Activated CD8-positive, alpha-beta memory T cell treated with anti-CD3 and anti-CD28 coated beads for 48 hours (primary cell): ENCODE measurements at places on chromosomes 3 and 15.

DNA sequence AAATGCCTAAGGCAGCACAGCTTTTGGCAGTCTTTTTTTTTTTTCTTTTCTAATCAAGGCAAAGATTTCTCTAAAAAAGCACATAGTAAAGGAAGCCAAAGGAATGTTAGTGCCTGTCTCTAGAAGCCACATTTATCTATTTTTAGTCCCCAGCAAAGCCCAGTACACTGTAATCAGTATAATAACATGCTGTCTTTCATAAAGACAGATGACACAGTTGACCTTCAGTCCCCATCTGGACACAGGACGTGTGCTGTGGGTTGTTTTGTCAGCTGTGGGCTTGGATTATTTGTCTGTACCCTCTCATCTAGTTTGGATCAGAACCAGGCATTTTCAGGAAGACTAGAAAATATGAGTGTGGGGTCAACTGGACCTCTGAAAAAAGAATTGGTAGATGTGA is 110.4 kb upstream of the CTNNB1 start:
- DNase-seq = no peak

DNA sequence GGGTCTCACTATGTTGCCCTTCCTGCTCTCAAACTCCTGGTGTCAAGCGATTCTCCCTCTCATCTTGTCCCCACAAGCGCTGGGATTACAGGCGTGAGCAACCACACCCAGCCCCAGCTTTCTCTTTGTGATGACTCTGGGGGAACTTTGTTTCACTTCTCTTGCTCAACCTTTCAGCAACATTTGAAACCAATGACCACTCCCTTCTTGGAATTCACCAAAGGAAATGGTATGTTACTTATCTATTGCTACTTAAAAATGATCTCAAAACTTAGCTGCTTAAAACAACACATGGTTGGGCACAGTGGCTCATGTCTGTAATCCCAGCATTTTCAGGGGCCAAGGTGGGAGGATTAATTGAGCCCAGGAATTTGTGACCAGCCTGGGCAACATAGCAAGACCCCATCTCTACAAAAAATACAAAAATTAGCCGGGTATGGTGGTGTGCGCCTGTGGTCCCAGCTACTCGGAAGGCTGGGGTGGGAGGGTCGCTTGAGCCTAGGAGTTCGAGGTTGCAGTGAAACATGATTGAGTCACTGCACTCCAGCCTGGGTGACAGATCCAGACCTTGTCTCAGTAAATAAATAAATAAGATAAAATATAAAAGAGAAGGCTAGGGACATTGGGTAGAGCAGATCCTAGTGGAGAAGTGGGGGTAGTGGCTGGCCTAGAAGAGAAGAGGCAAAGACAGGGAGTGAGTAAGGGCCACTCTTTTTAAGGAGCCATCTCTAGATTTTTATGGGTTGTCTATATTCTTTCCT is 10.3 kb upstream of the COPG1 start:
- DNase-seq = peak; percentile 23

GRCh38 chr3:141996437-141996836 is 120.0 kb downstream of the ATP1B3 start:
- no peak for DNase-seq

DNA sequence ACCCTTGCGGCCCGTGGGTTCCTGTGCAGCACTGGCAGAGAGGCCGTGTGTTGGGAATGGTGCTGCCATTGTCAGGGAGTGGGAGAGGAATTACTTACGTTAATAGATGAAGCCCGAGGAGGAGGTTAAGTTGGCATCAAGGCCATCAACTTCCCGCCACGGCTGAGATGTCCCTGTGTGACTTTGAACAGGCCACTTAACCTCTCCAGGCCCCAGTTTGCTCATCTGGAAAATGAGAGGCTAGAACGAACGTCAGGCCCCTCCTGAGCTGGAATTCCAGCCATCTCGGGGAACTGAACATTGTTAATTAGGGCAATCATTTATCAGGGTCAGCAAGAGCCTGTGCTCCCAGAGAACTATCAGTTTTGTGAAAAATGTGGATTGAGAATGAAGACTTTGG is 91.4 kb upstream of the MYZAP start:
- DNase-seq = no peak

DNA sequence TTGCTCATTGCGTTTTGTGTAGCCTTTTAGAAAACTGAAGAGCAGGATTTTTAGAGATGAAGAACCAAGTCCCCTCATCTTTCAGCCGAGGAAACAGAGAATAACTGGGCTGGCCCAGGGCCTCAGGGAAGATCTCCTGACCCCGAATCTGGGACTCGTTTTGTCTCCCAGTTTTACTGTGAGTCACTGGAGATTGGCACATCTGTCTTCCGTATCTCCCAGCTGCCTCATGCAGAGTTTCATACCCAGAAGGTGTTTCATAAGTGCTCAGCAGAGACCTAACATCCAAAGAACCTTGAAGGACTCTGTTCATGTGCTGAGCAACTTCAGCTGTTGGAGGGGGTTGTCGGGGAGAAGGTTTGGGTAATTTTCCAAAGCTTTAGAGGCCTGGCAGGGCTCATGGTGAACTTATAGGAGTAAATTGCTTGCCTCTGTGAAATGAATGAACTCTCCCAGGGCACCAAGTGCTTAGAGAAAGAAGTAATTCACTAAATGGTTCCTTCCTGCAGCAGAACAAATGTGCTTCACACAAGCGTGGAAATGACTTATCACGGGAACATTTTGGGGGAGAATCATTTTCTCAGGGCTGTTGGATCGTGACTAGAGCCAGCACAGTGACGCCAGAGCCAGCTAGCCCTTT is 121.4 kb downstream of the FAM43A start:
- DNase-seq = no peak

GRCh38 chr3:44913868-44914468 is 39.6 kb downstream of the TGM4 start:
- DNase-seq = peak; percentile 25

DNA sequence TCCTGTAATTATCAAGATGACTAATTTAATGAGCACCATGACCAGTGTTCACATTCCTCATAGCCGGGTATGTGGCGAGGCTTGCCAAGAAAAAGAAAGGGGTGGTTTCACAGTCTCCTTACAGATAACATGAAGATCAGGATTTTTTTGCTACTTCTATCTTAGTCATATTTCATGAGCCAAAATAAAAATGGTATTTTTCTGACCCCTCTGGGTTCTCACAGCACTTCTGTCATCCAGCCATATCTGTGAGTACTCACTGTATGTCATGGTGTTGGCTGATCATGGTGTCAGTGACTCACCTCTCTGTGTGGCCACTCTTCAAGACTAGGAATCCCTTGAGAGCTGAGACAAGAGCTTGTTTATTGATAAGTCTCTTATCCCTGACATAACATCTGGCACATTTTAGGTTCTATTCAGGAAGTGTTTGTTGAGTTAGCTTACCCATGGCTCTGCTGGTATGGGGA is 130.5 kb upstream of the LMCD1 start:
- no peak for DNase-seq

DNA sequence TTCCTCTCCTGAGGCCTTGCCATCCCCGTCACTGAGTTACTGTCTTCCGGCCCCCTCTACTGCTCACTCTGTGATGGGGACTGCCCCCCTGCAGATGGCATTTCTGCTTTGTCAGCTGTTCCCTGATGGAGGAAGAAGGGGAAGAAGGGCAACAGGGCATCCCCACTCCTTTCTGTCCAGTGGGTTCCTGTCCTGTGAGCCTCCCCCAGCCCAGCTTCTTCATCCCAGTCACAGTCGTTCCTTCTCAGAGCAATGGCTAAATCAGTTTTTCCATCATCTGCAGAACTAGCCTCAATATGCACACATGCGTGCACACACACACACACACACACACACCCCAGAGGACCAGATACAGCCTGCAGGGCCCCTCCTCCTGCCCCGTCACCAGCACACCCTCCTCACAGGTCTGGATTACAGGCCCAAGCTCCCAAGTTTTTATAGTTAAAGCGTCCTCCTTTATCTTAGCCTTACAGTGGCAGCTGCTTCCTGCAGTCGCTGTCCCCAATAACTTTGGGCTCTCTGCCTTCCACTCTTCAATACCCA is 21.4 kb downstream of the ALDH1L1 start:
- DNase-seq = no peak

GRCh38 chr3:148494451-148494850 is 203.3 kb upstream of the AGTR1 start:
- no peak for DNase-seq

GRCh38 chr15:83685916-83686332 is 32.0 kb downstream of the ADAMTSL3 start:
- no peak for DNase-seq

GRCh38 chr3:182258538-182259177 is 534.6 kb upstream of the ATP11B start:
- no peak for DNase-seq

DNA sequence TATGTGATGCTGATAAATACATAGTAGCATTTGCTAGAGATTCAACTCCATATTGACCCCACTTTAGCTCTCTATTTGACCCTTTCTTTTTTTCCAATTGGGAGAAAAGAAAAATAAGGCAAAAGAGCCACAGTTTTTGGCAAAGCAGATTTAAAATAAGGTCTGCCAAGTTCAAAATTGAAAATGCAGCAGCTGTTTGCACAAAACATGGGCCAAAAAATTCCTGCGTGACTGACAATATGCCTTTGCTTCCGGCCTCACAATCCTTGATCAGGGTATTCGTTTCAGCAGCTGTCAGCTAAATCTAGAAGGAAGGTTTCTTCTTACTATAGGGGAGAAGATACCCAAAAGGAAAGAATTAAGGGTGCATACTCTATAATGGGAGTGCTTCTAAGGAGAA is 563.5 kb upstream of the CCDC54 start:
- no peak for DNase-seq

GRCh38 chr3:31985831-31986230 is 4.3 kb downstream of the ZNF860 start:
- no peak for DNase-seq

- DNase-seq = no peak
These were observed 95.5 kb upstream of the CHRNA7 start for GRCh38 chr15:31934821-31935220.

- no peak for DNase-seq
These were observed 48.7 kb downstream of the PRICKLE2 start for GRCh38 chr3:64176461-64176996.
